ENCODE measurements at places on chromosomes 4 and X.
A peak's percentile ranks its signal among the peaks of the same experiment; 100 is the strongest.

GRCh38 chrX:110003167-110004156, 548 bp downstream of the TMEM164 start:
- no peak for DNase-seq

DNA sequence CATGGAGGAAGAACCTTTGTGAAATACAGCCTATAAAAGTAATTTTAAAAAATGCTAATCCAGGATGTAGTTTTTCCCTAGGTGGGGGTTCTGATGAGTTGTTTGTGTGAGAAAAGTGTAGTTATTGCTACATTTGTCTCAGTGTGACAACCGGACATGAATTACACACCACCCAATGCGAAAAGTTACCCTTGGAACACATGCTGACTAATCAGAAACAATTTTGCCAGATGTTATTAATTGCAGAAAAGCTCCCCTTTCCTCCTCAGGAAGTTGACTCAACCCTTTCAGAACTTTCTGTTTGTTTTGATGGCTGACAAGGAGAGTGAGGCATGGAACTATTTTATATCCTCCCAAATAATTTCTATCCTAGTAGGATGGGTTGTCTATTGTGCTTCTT, 38.1 kb upstream of the EDA2R start:
- DNase-seq, result no peak

- no peak for DNase-seq
Observed at GRCh38 chr4:98377559-98377958, 116.4 kb downstream of the RAP1GDS1 start.

- no peak for DNase-seq
Observed at GRCh38 chrX:21559417-21559816, 98.7 kb downstream of the KLHL34 start.

DNA sequence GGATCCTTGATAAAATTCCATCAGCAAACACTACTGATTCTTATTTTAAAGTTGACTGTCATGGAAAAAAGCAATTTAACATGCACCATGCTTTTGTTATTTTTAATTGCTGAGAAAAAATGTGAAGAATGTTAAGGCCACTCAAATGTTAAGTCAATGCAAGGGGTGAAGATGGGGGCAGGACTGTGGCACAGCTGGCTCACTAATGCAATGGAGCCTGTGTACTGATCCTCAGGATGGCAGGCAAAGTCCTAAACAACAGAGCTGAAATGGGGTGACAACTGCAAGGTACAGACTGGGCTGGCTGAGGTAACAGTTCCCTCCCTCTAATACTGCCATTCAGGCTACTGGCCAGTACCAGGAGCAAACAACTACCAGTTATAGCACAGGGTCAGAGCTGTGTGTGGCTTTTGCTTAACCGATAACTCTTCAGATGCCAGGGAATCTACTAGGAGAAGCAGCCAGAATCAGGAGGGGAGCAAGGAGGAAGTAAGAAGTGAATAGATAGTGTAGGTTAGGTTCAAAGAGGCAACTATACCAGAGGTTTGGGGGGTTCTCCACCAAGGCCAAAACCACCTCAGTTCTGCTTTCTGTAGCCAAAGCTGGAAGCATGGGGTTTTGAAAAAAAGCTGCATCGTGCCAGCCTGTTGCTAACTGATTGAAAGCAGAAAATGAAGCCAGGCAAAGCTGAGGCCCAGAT, 372.6 kb downstream of the OPHN1 start:
- DNase-seq, result no peak

DNA sequence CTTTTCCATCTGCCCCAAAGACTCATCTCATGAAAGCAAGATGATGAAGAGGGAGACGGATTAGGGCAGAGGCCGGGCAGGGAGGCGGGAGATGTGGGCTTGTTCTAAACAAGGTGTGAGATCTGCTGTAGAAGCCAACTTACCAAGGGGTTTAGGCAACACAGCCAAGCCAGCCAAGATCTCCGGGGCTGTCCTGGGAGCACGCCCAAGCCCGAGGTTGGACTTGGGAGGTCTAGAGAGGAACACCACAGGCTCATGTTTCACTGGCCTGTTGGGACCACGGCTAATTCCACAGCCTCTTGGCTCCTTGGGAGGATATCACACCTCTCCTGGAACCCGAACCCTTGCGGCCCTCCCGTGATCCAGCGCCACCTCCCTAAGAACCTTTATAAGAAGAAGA, 171.4 kb downstream of the CRLF2 start:
- DNase-seq, result no peak

DNA sequence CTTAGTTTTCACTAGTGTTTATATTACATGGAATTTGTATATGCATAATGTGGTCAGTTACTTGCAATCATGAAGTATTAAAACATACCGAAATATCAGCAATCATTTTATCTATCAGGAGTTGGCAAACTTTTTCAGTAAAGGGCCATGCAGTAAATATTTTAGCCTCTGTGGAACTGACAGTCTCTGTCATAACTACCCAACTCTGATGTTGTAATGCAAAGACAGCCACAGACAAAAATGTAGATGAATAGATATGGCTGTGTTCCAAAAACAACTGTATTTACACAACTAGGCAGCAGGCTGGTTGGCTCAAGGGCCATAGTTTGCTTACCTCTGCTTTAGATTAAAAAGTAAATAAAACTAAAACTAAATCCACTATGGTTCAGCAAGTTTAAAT, 200.2 kb downstream of the HS3ST1 start:
- DNase-seq, result no peak

DNA sequence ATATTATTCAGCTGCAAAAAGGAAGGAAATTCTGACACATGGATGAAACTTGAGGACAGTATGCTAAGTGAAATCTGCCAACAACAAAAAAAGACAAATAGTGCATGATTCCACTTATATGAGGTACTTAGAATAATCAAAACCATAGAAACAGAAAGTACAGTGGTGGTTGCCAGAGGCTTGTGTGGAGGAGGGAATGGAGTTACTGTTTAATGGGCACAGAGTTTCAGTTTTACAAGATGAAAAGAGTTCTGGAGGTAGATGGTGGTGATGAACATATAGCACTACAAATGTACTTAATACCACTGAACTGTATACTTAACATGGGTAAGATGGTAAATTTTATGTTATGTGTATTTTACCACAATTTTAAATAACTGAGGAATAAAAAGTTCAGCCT, 212.0 kb upstream of the KLF3 start:
- DNase-seq, result no peak

- peak; percentile 86 for DNase-seq
Observed at GRCh38 chr4:145936997-145937901, 1.4 kb downstream of the ZNF827 start.

DNA sequence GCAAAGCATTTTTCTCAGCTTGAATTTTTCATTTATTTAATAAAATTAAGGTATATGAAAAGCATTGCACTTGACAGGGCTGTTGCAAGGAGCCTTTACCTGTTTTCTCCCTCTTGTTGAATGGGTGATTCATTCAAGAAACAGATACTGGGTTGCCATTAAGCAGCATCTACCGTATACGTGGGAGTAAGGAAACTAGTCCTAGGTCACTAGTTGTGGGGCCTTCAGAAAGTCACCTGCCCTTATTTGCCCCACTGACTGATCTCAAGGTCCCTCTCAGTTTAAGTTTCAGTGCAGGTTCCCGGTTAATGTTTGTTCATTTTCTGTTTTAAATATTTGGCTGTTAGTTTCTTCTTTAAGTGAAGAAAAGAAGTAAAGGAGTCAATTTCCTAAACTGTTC, 34.0 kb downstream of the LHFPL1 start:
- no peak for DNase-seq

- DNase-seq, result no peak
Observed at GRCh38 chr4:31458813-31459212, 738.6 kb downstream of the PCDH7 start.

DNA sequence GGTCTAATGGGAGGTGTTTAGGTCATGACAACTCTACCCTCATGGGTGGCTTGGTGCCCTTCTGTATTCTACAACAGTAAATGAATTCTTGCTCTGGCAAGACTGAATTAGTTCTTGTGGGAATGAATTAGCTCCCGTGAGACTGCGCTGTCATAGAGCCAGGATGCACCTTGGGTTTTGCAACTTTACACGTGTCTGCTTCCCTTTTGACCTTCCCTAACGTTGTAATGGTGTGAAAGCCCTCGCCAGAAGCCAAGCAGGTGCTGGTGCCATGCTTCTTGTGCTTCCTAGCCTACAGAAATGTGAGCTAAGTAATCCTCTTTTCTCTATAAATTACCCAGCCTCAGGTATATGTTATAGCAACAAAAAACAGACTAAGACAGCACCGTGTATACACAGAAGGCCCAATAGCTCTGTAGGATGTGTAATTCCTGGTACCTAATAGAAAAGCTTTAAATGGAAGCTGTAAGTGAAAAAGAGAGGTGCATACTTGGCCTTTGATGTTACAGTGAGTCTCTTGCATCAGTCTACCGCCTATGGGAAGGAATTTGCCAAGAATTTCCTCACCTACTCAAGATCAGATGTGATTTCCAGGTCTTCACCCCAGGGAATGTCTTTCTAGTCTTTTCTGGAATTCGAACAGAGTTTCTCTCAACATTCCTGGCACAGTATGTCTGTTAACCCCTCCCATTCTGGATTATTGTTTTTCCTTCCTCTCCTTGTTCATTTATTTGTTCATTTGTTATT, 3.2 kb upstream of the ENPEP start:
- no peak for DNase-seq

DNA sequence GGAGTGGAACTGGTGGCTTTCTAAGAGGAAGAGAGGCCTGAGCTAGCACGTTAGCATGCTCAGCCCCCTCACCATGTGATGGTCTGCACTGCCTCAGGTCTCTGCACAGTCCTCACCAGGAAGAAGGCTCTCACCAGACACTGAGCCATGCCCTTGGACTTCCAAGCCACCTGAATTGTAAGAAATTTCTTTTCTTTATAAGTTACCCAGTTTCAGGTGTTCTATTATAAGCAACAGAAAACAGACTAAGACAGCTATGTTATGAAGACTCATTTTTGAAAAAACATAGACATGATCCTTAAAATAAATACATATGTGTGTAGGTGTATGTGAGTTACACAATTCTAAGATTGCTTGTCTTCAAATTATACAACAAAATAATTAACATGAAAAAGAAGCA, 74.7 kb downstream of the CEP44 start:
- no peak for DNase-seq

GRCh38 chr4:73434311-73434710, 1.7 kb upstream of the AFP start:
- no peak for DNase-seq

DNA sequence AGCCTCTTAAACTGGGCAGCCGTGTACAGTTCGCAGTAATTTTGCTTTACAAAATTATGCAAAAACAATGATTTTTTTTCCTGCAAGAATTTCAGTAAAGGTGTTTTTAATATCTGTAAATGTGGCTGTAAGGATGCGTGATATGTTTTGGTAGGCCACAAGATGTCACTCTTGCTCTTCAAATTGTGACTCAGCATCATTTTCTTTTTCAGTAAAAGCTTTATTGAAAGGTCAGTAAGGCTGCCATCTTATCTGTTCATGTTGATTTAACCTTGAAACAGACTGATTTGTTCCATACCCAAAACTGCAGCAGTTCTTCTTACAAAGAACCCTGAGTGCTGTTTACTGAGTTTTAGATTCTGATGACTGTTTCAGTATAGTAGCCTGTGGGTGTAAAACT, 39.9 kb downstream of the TXLNG start:
- peak; percentile 37 for DNase-seq

GRCh38 chr4:144970597-144970996, 127.4 kb downstream of the ANAPC10 start:
- DNase-seq, result no peak

DNA sequence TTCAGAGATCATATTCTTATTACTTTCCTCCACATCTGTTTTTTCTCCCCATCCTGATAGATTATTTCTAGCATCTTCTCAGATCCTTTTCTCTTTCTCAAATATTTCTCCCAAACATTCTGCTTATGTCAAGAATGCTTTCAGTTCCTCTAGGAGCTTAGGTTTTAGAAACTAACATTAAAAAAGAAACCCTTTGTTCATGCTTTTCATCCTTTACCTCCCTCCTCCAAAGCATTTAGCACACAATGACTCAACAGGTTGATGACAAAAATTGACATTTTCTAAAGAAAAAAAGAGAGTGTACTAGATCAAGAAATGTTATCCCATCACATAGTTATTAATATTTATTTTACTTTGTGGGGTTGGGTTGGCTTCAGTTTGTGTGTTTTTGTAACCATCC, 16.5 kb upstream of the ALB start:
- DNase-seq, result no peak

DNA sequence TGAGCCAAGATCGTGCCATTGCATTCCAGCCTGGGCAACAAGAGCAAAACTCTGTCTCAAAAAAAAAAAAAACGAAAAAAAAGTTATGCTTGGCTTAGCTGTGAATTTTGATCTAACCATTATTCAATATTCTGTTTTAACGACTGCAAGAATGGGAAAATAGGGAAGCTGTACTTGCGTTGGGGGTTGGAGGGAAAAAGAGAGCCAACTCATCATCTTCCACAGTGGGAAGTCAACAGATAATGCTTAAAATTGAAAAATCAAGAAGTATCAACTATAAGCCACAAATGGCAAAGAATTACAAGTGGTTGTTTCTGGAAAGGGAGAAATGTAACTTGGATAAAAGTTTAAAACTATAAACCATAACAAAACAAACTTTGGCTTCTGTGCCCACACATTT, 2.9 kb downstream of the TEC start:
- DNase-seq, result no peak

Measured in muscle of arm (tissue), 14 donors.